ENCODE measurements at places on chromosomes 12 and 14.
A peak's percentile ranks its signal among the peaks of the same experiment; 100 is the strongest.

- DNase-seq: no peak
Observed at GRCh38 chr12:104720339-104721038, 237.6 kb downstream of the SLC41A2 start.

DNA sequence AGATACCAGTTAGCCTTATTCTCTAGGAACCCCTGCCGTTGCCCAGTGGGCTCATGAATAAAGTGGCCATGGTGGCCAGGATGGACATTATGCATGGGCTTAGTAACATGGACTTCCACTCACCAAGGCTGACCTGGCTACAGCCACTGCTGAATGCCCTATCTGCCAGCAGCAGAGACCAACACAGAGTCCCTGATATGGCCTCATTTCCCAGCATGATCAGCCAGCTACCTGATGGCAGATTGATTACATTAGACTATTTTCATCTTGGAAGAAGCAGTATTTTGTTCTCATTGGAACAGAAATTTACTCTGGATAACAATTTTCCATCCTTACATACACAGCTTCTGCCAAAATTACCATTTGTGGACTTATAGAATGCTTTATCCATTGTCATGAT, 16.2 kb upstream of the LPCAT3 start:
- DNase-seq: no peak

- no peak for DNase-seq
Observed at GRCh38 chr12:130079279-130079678, 83.0 kb upstream of the FZD10 start.

- no peak for DNase-seq
Observed at GRCh38 chr12:2319737-2320506, 267.1 kb downstream of the CACNA1C start.

- DNase-seq: no peak
Observed at GRCh38 chr14:52377940-52378339, 63.8 kb downstream of the PTGER2 start.

DNA sequence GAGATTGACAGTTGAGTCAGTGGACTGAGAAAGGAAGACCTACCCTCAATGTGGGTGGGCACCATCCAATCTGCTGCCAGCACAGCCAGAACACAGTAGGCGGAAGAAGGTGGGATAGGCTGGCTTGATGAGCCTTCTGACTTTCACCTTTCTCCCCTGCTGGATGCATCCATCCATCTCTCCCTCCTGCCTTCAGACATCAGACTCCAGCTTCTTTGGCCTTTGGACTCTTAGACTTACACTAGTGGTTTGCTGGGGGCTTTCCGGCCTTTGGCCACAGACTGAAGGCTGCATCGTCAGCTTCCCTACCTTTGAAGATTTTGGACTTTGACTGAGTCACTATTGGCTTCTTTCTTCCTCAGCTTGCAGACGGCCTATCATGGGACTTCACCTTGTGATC, 456.5 kb upstream of the MIS18BP1 start:
- DNase-seq: no peak

DNA sequence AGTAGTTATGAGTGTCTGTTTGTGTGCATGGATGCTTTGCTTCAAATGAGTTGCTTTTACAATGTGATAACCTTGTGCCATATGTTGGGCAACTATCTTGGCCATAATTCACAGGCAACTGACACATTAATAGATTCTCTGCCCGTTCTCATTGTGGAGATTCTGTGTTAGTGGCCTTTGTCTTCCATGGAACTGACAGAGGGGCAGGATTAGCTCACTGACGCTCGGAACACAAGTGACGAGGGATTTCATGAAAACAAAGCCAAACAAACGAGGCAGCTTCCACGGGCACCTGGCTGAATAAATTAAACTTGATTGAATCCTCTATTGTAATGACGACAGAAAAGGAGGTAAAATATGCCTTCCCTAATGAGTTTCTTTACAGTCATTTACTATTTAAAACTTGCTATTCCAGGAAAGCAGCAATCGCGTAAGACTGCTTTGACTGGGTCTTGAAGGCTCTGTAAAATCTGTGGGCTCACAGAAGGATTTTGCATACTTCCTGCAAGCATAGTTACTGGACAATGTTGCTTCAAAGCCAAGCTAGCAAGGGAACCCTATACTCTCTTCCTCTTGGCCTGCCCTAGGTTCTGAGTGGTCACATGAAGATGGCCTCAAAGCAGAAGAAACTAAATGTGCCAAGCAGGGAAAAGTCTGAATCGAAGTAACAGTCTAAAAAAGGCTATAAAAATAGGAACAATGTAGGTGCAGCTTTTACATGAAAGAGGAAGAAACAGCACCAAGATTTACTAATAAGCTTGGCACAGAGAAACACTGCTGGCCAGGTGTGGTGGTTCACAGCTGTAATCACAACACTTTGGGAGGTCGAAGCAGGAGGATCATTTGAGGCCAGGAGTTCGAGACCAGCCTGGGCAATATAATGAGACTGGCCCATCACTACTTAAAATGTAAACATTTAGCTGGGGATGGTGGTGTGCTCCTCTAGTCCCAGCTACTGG, 28.1 kb upstream of the SINHCAF start:
- peak; percentile 88 for DNase-seq

GRCh38 chr14:43853541-43853940, 653.5 kb downstream of the FSCB start:
- DNase-seq: no peak

Measured in G401 (cell line).